ENCODE measurements at places on chromosomes 13 and 19. TPM values are rescaled to one million over a fixed set of nuclear protein-coding genes. Genes with fewer than 3 reads are reported as not detected.

The POU2F2 gene
- total RNA-seq: 17.0 TPM

DNA sequence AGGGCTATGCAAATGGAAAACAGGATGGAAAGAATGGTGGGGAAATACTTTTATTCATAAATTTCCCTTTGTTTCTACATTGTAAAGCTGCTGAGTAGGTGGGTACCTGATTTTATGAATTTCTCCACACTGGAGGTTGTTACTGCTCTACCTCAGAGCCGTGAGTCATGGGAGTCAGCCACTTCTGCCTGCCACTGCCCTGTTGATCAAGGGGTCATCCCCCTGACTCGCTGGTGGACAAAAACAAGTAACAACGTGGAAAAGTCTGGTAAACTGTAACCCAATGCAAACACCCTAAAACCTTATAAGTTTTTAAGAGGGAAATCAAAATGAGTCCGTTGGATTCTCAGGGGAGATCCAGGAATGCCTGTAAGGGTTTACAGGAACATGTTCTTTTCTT, 329.5 kb downstream of the ATP8A2 start:
- DNase-seq: no peak

DNA sequence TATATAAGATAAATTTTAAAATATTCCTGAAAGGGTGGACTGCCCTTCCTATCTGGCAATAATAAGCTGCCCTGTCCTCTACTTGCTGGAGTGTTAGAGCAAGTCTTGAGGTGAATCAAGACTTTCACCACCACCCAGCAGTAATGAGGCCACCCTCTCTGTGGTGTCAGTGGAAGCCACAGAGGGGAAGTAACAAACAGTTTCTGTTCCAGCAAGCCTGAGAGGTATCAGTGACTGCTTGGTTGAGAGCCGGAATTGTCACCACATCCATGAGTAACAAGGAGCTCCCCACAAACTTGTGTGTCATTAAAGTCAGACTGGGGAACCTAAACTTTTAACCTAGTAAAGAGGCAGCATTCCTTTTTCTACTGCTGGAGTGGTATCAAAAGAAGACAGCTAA, 532.7 kb upstream of the SPRY2 start:
- DNase-seq: peak; percentile 0

The CYP2A7 gene
- total RNA-seq: not detected

DNA sequence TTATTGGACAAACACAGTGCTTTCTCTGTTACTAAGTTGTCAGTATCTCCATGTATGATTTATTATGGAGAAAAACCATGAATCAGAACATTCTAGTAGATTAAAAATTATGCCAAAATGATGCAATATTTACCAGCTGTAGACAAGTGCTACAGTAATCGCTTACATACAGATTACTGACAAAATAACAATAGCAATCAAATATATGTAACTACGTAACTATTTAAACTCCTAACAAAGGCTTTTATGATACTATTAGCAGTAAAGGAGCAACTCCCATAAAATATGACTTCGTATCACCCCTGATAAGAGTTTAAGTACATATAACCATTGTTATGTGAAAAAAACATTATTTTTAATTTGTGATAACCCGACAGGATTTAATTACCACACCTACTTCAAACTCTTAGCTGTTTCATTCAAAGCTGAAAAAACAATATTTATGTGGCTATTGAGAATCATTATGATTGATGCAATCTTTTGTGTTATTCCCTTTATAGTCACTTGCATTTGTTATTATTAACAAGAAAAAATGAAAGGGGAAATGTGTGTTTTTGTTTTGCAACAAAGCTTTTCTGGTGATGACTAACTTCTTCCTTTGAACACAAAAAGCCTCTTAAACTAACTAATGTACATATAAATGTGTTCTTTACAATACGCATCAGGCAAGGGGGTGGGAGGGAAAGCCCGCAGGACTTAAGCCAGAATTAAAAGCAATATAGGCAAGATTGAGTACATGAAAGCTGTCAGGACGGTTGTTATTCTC, 147.4 kb downstream of the ABCC4 start:
- DNase-seq: no peak

The DLEU7 gene
- total RNA-seq: not detected

DNA sequence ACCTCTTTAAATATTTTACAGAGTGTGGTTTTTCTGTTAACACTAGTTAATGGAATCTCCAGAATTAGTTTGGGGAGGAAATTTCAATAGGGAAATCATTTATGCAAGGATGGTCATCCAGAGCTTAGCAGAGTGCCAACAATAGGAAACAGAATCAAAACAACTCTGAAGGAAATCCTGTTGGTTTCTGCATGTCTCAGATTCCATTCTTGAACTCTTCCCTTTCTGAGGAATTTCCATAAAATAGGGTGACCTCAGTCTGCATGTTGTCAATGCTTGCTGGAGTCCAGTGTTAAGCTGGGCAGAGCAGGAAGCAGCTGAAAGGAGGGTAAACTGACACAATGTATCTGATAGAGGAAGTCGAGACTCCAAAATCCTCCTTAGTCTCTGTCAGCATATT, 16.9 kb downstream of the CBY2 start:
- DNase-seq: no peak

The APLP1 gene
- not detected for total RNA-seq

The ZNF208 gene
- 0.61 TPM for total RNA-seq

DNA sequence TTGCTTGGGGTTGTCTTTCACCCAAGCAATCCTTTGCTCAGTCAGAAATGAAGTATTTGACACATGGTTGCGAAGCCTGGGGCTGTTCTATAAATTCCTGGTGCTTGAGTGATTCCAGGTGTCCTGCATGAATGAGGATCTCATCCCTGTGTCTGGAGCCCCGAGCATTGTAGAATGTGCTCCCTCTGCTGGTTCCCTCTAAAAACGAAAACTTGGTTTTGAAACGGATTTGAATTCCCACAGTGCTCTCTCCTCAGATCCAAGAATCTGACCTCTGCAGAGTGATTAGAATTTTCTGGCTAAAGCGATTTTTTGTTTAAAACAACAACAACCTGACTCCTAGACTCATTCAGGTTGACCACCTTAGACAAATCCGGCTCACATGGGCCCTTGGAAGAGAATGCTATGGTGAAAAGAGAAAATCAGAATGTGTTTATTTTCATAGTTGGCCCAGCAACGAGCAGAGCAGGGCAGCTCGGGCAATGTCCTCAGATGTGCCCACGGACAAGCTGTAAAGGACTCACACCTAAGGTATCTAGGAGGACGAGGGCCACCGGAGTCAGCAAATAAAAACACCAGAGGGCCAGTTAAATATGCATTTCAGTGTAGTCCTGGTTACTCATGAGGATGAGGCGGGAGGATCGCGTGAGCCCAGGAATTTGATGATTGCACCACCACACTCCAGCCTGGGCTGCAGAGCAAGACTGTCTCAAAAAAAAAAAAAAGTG, 8.7 kb upstream of the ATP12A start:
- peak; percentile 45 for DNase-seq

The ANGPTL8 gene
- not detected for total RNA-seq

GRCh38 chr13:96779691-96780090, 214.6 kb downstream of the OXGR1 start:
- DNase-seq: no peak

DNA sequence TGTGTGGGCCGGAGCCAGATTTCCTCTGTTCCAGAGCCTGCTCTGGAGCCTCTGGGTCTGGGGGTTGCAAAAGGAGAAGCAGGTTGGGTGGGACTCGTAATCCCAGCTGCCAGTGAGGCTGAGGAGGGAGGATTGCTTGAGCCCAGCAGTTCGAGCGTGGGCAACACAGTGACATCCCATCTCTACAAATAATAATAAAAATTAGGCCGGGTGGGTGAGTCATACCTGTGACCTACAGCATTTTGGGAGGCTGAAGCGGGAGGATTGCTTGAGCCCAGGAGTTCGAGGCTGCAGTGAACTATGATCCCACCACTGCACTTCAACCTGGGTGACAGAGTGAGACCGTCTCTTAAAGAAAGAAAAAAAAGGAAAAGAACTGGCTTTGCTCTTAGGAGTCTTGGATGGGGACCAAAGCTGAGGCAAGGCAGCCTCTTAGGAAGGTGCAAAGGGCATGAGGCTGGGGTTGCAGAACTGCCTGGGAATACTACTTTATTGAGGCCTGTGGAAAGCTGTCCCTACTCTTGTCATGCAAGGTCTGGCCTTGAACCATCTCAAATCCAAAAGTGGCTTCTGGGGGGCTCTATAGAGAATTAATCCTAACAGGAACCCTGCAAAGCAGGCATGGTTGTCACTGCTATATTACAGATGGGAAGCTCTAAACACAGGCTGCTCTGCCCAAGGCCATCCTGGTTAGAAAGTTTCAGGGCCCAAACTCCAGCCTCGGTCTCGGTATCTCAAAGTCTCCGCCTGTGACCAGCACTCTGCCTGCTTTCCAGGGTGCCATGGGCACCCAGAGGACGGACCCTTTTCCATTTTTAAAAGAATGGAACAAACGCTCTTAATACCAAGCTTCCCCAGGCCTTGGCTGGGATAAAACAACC, 880 bp upstream of the C19orf12 start:
- DNase-seq: no peak

DNA sequence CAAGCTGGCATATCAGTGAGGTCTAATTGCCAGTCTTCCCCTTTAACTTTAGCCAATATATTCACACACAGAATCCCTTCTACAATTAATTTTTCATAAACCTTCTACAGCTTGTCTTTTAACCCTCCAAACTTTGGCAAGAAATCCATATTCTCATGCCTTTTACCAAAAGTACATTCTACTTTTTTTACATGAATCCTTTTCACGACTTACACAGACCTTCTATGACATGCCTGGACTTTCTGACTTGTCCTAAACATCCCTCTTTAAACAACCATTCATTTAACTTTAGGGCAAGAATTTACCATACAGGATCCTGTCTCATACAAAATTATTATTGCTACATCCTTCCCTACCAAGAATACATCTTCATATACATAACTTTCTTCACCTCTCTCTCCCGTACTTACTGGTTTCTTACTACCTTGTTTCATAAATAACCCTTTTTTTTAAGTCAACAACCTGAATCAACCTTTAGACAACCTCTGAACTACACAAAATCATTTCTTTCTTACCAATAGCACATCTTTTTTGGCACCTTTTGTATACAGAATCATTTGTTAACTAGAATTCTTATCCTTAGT, 23.5 kb downstream of the ZNF544 start:
- DNase-seq: no peak

DNA sequence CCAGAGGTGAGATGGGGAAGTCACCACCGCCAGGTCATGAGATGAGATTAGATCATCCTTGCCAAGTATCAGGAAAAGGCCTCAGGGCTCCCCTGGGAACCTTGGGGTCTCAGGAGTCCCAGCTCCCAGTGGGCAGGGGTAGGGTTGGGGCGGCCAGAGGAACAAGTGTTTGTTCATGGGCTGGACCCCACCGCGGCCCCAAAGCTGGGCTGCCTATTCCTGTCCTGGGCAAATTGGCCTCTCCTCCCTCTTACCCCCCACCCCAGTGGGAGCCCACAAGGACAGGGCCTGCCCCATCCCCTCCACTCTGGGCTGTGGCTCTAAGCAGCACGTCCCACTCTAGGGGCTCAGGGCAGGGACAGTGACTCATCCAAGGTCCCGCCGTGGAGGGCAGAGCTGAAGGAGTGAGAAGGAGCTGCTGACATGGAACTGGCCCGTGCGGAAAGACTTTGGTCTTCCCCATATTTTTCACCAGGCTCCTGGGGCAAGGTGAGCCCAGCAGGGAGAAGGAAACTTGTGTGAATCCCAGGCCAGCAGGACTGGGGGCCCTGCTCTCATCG, 4.0 kb upstream of the HCN2 start:
- DNase-seq: no peak

DNA sequence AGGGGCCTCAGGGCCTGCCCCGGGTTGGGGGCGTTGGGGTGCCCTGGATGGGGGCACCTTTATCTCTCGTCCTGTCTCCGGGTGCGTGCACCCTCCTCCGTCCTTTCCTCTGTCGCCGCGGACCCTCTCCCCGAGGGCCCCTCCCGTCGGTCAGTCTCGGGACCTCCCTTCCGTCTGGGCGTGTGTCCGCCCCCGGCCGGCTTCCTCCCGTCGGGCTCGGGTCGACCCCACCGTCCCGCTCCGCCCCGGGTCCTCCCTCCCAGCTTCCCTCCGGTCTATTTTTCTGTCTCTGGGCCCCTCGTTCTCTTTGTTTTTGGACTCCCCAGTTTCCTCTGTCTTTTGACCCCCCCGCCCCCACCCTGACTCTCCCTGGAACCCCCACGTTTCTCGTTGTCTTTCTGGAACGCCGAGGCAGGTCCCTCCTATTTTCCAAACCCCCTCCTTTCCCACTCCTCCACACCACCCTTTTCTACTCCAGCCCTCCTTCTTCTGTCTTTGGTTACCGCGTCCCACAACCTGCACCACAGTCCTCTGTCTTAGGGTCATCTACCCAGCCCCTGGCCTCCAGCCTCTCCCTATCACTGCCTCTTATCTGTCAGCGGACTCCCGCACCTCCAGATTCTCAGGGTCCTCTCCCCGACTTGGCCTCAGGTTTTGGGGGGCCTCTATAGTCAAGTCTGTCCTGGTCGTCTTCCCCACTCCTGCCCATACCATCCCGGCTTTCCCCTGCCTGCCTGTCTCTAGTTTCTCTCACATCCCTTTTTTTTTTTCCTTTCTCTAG, 757 bp downstream of the EGLN2 start:
- DNase-seq: no peak

GRCh38 chr13:23159205-23159759, 21.5 kb upstream of the SGCG start:
- no peak for DNase-seq

The KHSRP gene
- total RNA-seq: 150 TPM

GRCh38 chr13:52161181-52161646, 1.8 kb upstream of the NEK3 start:
- no peak for DNase-seq

DNA sequence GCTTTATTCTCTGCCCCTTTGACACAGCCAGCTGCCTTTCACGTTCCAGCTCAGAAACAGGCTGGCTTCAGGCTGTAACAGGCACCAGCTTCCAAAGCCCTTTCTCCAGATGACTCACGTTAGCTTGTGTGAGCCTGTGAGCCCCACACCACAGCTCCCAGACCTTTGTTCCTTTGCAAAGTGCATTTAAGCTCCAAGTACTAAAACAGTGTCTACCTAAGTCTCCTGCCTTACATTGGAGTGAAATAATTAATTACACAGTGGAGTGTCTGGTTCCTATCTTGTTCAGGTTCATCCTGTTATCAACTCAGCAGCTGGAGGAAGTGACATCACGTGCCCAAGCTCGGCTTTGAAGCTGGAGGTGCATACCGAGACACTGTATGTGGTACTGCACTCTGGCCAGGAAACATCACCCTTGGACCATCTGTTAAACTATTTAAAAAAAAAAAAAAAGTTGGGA, 475.8 kb downstream of the FOXO1 start:
- DNase-seq: peak; percentile 85

DNA sequence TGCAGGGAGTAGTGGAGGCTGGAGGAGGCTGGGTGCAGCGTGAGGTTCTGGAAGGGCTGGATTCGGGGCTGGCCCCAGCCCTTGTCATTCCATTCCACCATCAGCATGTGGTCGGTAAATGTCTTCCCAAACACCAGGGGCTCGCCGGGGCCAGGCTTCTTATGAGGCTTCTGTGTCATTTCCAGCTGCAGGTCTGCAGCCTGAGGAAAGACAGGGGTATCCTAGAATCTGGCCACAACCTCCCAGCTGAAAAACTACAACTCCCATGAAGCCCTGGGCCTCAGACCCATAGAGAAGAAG, 4.4 kb downstream of the BCAT2 start:
- peak; percentile 44 for DNase-seq

GRCh38 chr13:44013758-44014291, 134.1 kb downstream of the LACC1 start:
- DNase-seq: no peak
